HuH-7.5 (cell line): ENCODE measurements at places on chromosomes 4 and X.

DNA sequence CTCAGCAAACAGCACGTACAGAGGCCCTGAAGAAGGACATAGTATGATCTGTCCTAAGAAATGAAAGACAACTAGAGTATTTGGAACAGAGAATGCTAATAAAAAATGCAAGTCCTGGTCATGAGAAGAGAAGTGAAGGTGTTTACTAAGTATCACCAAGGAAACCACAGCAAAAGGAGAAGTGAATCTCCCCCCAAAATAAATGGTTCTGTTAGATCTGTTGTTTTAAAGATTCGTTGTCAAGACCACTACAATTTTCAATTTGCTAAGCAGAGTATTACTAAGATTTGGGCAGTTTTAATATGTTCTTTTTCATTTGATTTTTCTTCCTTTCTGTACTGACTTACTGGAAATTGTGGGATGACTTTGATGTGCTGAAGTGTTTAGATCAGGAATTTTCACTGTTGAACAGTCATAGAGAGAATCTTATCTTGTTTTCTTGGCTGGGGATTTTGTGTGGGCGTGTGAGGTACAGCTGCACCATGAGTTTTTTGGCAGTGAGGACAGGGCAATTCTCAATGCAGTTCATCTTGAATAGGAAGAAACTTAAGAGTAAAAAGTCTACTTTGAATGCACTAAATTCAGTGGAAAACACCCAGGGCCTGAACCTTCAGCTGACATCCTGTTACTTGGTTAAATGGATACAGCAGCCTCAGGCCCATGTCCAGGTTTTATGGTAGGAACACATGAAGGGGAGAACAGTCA, 132.2 kb downstream of the STIM2 start:
- no peak for DNase-seq

DNA sequence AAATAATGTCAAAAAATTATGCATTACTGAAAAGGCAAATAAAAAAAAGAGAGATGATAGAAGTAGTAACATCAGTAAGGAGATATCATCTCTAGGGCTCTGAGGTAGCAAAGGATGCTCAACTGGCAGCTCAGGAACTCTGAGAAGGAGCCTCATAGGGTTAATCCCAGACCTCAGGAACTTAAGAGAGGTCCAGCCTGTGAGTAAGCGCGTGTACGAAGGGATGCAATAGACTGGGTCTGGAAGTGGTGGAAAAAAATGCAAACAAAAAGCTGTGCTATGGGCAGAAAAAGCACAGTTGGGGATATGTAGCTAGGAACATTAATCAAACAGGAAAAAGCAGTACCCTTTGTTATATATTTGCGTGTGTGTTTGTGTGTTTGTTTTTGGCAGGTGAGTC, 282.0 kb downstream of the GALNTL6 start:
- DNase-seq: no peak

GRCh38 chr4:103415801-103416200, 217.7 kb upstream of the CENPE start:
- no peak for DNase-seq

- no peak for DNase-seq
These were observed 79.4 kb downstream of the MSL3 start for GRCh38 chrX:11837437-11837836.

DNA sequence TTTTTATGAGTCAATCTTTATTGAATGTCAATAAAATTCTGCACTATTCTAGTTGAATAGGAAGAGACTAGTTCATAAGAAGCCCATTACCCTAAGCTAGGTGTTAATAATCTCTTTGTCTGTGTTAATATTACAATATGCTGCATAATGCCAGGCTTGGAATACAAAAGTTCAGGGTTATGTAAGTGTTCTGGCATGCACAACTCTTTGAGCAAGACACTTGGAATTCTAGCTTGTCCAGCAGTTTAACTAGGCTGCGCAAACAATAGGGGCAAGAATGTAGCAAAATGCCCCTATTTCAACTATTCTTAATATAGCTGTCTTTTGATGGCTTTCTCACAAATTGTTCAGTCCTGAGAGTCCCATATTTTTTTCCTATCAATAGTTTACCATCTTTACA, 31.3 kb upstream of the ETNPPL start:
- no peak for DNase-seq

DNA sequence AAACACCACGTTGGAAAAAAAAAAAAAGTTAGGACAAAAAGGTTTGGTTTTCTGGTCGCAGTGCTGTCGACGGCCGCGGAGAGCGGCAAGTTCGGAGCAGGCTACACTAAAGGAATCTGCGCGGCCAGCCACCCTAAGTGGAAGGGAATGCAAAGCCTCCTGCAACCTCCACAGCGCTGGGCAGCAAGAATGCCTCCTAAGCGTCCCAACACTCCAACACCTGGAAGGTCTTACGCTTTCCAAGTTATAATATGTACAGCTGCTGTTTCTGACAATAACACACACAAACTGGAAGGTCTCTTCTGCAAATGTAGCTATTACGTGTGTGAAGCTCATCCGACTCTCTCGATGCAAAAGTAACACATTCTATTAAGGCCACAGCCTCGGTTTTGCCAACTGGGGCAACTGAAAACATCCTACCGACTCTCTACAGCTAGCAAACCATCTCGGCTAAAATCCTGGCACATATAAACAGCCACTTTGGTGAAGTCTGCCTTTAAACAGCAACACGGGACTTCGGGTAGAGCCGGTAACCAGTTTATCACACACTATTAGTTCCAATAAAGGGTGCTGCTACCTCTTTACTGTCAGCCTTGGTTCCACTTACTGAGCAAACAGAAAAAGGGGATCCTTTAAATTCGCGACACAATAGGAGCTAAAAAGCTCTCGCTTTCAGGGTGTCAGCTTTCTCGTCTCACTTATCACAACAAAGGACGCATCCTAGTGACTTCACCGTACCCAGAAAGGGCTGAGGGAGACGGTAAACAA, 895 bp downstream of the SMIM14 start:
- no peak for DNase-seq

DNA sequence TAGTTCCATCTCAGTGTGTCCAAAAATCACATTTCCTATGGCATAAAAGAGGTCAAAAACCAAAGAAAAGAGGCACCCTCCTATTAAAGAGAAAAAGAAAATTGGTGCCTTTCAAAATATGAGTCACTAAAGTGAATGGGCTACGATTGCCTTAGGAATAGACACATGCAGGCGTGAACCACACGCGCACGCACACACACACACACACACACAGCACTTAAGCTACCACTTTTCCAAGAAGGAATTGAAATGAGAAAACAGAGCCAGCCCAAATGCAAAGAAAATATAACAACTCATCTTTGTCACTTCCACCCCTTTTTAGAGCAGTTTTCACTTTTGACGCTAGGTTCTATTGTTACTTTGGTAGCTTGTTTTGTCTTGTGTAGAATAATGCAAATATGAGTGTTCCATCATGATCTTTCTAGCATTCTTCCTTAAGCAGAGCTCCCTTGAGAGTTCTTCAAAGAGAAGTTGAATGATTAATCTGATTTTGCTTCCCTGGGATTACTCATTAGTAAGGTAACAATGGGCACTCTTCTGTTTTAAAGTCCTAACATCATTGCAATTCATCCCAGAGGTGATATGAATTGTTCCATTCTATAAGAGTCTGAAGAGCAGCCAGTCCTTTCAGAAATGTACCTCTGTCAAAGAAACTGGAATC, 239.2 kb upstream of the GNPDA2 start:
- DNase-seq: no peak

- no peak for DNase-seq
These were observed 72.4 kb downstream of the PRDM5 start for GRCh38 chr4:120850018-120850599.

- no peak for DNase-seq
These were observed 54.4 kb downstream of the PCDH19 start for GRCh38 chrX:100355680-100356079.

GRCh38 chr4:148090029-148090428, 352.2 kb downstream of the NR3C2 start:
- DNase-seq: no peak

GRCh38 chr4:145011636-145012035, 86.4 kb downstream of the ANAPC10 start:
- no peak for DNase-seq

DNA sequence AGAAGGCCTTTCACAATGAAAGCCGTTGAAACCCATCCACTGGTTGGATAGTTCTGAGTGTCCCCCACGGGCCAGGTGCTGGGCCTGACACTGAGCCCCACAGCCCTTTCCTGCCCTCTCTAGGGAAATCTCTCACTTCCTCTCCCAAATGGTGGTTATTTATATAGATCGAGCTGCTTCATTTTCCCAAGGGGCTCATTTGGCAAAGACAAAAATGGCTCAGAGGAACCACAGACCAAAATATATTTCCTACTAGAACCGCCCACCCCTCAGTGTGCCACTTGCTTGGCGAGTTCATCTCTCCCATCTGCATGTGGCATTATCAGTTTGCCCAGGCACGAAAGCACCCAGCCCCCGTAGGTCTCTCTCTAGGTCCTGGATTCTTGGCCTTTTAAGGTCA, 53.3 kb upstream of the STIM2 start:
- no peak for DNase-seq

DNA sequence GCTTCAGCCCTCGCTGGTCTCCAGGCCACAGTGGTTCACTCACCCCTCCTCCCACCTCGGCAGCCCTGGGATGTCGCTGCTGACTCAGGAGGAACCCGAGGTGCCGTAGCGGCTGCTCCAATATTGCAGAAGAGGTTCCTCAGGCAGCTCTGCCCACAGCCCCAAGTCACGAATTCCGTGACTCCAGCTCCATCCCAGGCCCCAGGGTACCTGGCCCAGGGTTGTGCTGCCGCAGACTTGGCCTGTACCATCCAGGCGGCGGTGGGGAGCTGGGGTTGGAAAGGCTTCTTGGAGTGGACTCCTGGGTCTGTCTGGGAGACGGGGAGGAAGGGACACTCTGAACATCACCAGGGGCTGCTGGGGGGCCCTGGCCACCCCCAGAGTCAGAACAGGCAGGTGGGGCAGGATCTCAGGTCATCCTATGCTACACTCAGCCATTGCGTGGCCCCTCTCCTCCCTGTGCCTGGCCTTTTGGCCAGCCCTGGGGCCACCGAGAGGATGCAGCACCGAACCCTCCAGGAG, 728 bp upstream of the HGFAC start:
- no peak for DNase-seq

DNA sequence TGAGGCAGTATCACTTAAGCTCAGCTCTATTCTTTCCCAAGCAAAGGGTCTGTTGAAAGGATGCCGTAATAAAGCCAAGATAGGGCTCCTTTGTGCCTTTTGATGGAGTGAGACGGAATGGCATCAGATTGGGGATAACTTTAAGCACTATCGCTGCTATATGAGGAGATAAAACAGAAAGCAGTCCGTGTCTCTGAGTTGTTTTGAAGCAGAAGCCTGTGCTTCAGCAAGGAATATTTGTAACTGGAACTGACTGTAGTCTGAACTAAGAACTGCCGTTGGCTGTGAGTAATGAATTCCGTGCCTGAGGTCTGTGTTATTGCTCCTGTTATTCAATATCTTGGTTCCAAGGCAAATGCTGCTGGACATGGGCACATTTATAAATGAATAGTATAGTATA, 297.4 kb downstream of the ANKRD50 start:
- DNase-seq: no peak

DNA sequence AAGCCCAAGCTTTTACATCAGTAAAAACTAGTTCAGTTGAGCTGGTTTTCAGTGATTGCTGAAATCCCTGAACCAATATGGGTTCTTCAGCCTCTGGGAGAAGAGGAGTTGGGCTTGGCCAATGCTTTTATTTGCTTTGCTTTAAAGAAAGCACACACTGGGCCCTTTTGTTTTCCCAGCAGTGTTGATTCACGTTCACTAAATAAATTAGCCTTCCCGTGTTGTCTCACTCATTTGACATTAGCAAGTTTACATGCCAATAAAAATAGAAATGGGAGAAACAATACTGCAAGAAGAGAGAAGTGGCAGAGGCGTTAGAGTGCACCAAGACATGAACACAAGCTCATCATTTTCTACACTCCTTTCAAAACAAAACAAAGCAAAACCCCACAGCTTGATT, 136.2 kb downstream of the SHROOM3 start:
- no peak for DNase-seq

DNA sequence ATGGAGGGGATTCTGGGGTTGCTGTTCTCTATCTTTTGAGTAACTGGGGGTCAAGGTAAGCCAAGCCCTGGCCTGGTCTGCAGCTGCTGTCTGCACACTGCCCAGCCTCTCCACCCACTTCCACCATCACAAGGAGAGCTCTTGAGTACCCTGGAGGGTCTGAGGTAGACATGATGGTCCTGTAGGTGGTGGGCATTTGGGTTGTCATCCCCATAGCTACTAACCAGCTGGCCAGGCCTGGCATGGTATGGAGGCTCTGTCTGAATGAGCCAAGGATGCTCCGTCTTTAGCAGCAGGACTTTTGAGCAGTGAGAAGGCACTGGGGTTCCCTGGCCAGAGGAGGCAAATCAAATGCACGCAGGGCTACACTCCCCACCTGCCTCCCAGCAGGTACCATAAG, 82.7 kb downstream of the NHSL2 start:
- DNase-seq: no peak

DNA sequence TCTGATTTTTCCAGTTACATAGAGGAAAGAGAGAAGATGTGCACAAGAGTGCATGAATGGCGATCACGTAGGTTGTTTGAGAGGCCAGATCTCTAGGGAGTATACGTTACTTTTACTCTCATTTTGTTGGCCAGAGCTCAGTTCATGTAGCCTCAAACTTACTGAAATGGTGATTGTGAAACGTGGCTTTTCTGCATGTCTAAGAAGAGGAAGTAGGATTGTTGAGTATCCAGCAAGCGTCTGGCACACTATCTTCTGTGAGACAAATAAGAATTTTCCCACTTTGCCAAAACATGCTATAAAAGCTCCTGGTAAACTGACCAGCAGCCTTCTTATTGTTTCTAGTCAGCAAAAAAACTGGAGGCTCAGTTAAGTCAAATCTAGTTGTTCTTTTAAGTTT, 264.5 kb upstream of the EMCN start:
- no peak for DNase-seq

DNA sequence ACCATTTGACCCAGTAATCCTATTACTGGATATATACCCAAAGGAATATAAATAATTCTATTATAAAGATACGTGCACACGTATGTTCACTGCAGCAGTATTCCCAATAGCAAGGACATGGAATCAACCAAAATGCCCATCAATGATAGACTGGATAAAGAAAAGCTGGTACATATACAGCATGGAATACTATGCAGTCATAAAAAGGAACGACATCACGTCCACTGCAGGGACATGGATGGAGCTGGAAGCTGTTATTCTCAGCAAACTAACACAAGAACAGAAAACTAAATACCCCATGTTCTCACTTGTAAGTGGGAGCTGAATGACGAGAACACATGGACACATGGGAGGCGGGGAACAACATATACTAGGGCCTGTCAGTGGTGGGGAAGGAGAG, 69.7 kb downstream of the PHF8 start:
- DNase-seq: no peak

- DNase-seq: no peak
These were observed 468.2 kb upstream of the DIPK2B start for GRCh38 chrX:45668686-45669443.

DNA sequence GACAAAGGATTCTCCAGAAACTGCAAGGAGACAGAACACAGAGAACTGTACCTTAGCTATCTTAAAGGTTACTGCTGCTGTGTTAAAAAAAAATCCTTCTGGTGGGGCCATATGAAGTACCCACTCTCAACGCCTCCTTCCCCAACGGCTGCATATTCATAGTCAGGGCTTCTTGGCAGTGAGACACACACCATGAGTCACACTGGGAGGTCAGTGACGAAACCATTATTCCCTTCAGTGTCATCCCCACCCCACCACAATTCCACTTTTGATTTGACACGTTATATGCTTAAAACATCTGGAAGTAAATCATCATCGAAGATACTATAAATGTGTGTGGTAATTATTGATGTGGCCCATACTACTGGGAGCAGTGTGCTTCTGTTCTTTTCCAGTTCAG, 271.5 kb downstream of the LDB2 start:
- no peak for DNase-seq

GRCh38 chrX:51614353-51615012, 4.2 kb downstream of the CENPVL3 start:
- DNase-seq: no peak
